CD4-positive, alpha-beta T cell treated with Interleukin-15 for 4 hours (primary cell): ENCODE measurements at places on chromosomes 6 and 20.
A peak's percentile ranks its signal among the peaks of the same experiment; 100 is the strongest.

DNA sequence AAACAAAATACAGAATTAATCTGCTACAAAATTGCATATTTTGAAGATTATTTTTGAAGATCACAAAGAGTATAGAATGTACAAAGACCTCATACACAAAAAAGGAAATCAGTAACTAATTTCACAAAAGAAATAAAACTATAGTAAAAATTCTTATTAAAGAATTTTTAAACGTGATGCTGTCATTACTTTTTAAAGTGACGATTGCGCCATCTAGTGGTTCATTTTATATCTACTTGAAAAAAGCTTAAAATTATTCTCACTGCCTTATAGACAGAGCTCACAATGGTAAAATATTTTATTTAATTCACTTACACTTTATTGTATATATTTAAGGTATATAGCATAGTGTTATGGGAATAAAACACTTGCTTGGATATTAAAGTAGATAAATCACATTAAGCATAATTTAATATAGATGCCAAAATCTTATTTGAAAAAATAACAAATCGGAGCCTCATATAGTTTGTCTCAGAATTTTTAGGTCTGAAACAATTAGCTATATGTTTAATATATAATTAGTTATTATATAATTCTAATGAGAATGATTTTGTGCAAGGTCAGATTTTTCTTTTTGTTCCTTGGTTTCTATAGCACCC is 128.8 kb downstream of the PHF3 start:
- peak; percentile 63 for DNase-seq

- DNase-seq: no peak
Measured at GRCh38 chr6:154872542-154873114, 122.5 kb upstream of the TIAM2 start.

DNA sequence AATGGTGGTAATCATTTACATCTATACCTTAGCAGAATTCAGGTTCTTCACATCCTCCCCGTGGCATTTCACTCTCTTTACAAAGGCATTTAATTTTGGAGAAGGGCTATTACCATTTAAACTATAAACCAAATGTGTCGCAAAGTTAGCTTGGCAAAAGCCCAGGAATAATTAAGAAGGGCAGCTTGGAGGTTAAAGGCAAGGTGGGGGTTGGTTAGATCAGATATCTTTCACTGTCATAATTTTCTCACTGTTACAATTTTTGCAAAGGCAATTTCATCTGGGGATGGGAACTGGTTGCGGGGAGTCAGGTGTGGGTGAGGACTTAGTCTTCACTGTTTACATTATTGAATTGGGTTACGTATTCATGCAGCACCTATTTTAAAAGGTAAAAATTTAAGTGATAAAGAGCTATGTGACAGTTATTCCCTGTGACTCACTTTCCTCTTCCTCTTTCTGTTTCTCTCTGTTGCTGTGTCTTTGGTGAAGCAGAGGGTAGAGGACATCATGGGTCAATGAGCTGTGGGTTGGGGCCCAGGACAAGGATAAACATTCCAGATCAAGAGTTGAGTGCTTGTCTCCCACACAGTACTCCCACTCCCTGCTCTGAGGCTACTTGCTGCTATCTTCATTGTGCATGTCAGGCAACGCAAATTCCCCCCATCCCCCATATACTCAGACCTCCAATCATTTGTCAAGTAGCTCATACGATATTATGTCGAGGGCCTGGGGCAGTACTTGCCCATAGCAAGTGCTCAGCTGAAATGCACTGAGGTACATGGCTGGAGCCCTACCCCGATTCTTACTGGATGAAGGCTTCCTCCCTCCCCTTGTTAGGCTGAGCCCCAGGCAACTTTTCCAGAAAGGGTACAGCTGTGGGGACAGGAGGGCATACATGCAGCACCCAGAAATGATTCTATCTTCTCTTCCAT is 223.1 kb upstream of the MYLIP start:
- DNase-seq: no peak

- no peak for DNase-seq
Measured at GRCh38 chr6:139482287-139482686, 107.8 kb upstream of the CITED2 start.

DNA sequence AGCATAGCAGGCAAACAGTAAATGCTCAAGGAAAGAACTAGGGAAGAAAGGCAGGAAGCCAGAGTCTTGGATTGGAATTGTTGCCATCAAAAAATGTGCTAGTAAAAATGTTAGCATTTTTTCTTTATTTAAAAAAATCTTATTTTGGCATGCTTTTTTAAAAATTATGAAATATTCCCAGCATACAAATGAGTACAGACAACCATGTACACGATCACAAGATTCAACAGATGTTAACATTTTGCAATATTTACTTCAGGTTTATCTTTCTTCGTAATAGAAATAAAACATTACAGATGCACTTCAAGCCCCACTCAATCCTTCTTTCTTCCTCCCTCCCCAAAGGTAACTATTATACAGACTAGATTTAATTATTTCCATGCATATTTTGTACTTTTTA is 27.4 kb upstream of the NOP56 start:
- DNase-seq: no peak
